Esophagus squamous epithelium (tissue), 5 donors: ENCODE measurements at places on chromosomes 1 and 21. TPM values are rescaled to one million over a fixed set of nuclear protein-coding genes. Genes with fewer than 3 reads are reported as not detected.

- no peak for DNase-seq
- H3K27me3 ChIP-seq, result no peaks in the 10 kb centered on the region
- peaks cover 46% of the 10 kb centered on the region for H3K4me1 ChIP-seq
- no peaks in the 10 kb centered on the region for H3K36me3 ChIP-seq
These were observed 1.1 kb downstream of the PBX1 start for GRCh38 chr1:164560121-164560541.

Gene FCER1A
- total RNA-seq, result 21.4 TPM

Gene TRNP1
- 208 TPM for total RNA-seq

GRCh38 chr1:12568009-12568767 is 49.8 kb downstream of the DHRS3 start:
- DNase-seq, result no peak
- H3K27ac ChIP-seq, result no peak overlapping the region
- peaks cover 76% of the 10 kb centered on the region for H3K36me3 ChIP-seq
- H3K4me1 ChIP-seq, result peaks cover 3% of the 10 kb centered on the region
- no peaks in the 10 kb centered on the region for H3K27me3 ChIP-seq

DNA sequence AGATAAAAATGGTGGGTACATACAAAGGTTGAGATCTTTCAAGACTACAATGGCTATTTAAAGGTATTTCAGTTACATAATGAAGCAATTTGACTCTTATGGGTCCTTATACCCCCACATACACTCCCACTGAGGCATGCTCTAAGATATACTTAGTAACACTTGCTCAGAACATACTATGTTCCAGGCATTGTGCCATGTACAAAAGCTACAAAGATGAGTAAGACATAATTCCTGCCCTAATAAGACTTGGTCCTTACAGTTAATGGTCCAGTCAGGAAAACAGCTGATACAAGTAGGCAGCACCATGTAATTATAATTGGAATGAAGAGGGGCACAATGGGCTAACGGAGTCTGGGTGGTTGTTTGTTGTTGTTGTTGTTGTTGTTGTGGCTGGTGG is 166.7 kb upstream of the BEND5 start:
- no peaks in the 10 kb centered on the region for H3K36me3 ChIP-seq
- no peak overlapping the region for H3K4me3 ChIP-seq
- no peak overlapping the region for H3K27ac ChIP-seq
- DNase-seq, result no peak
- H3K27me3 ChIP-seq, result no peaks in the 10 kb centered on the region
- no peaks in the 10 kb centered on the region for H3K4me1 ChIP-seq

Gene TINAGL1
- 56.4 TPM for total RNA-seq

Gene C1orf74
- total RNA-seq, result 5.1 TPM

GRCh38 chr1:186054003-186054402 is 319.8 kb downstream of the HMCN1 start:
- no peaks in the 10 kb centered on the region for H3K4me1 ChIP-seq
- no peak overlapping the region for H3K4me3 ChIP-seq
- no peaks in the 10 kb centered on the region for H3K36me3 ChIP-seq
- DNase-seq, result no peak
- H3K27ac ChIP-seq, result no peak overlapping the region
- no peaks in the 10 kb centered on the region for H3K27me3 ChIP-seq

GRCh38 chr1:85464497-85465098 is 361 bp downstream of the DDAH1 start:
- DNase-seq, result no peak
- peaks cover 3% of the 10 kb centered on the region for H3K4me1 ChIP-seq

GRCh38 chr1:111582644-111583618 is 36.7 kb upstream of the RAP1A start:
- no peak overlapping the region for H3K27ac ChIP-seq
- no peaks in the 10 kb centered on the region for H3K27me3 ChIP-seq
- no peaks in the 10 kb centered on the region for H3K4me1 ChIP-seq
- no peak overlapping the region for H3K4me3 ChIP-seq
- no peak for DNase-seq

DNA sequence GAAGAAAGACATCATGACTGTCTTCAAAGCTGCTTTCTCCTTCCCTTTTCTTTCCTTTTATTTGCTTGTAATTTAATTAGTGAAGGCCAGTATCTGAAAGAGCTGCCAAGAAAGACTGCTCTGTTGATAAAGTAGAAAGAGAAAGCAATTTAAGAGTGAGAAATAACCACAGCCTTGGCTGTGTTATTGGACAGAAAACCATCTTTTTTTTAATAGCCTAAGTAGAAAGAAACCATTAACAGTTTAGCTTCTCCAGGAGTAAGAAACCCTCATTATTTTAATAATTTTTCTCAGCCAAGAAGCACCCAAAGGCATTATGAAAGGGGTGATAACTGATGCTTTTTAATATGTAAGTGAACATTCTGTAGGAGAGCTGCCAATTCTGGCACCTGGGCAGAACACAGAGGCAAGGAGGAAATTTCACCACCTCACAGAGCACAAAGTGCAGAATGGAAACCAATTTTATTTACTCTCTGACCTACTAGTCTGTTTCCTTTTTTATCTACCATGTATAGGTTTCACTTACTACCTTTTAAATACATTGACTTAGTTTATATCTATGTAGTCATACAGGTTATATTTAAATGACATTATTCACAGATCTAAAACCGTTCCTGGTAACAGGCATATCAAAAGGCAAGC is 703.2 kb downstream of the MRPL39 start:
- no peaks in the 10 kb centered on the region for H3K36me3 ChIP-seq
- DNase-seq, result no peak
- no peak overlapping the region for H3K4me3 ChIP-seq
- H3K27ac ChIP-seq, result no peak overlapping the region

- no peak overlapping the region for H3K27ac ChIP-seq
- H3K4me1 ChIP-seq, result no peaks in the 10 kb centered on the region
- no peaks in the 10 kb centered on the region for H3K27me3 ChIP-seq
- no peak for DNase-seq
- H3K36me3 ChIP-seq, result no peaks in the 10 kb centered on the region
These were observed 93.8 kb downstream of the S1PR1 start for GRCh38 chr1:101330427-101331130.

Gene FNDC10
- total RNA-seq, result 9.2 TPM
